ENCODE measurements at places on chromosomes 13 and 19.

GRCh38 chr19:58578012-58578925 is 5.1 kb upstream of the MZF1 start:
- no peak for DNase-seq

DNA sequence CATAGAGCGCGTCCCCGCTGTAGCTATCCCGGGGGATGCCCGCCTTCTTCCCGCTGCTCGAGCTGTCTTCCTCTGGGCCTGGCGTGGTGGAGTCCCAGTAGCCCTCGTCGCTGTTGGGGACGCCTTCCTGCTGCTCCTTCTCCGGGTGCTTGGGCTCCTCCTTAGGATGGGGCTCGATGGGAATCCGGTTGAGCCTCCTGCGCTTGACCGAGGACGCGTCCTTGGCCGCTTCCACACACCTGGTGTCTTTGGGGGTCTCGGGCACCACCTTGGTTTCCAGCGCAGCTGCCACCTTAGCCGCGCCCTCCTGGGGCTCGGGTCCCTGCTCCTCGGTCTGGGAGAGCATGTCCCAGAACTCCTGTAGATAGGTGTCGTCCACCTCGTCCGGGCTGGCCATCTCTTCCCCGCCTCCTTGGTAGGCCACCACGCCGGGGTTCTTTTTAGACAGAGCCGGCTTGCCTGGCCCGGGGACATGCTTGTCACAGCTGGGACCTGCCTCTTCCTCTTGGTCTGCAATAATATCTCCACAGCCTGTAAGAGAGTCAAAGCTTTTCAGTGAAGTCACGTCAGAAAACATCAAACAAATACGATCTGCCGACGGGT is 2.0 kb downstream of the AMER2 start:
- DNase-seq, result no peak

- no peak for DNase-seq
Observed at GRCh38 chr19:38725469-38726283, 18.6 kb downstream of the CAPN12 start.

DNA sequence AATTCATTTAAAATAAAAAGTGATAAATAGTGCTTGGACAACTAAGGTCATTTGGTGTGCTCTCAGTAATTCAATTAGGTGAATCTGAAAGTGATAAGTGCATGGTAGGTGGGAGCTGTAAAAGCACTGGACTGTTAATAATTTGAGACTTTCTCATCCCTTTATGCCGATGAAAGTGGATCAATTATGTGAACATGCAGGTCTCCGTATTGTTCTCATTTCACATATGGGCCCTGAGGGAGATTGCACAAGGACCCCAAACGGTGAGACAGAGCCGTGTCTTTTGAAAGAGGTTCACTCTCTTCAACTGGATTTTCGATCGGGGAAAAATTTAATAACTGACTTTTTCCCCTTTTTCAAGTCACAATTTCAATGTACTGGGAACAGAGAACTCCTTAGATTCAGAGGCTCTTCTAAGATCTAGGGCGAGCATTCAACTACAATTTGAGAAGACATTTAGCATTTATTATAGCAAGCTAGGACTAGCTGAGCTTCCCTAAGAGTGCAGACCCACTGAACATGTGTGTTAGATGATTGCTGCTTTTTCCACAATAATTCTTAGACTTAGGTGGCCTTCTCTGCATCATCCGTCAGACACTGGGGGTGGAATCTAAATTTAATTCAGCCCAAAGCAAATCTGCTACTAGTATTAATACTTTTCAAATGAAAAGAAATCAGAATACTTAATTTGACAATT is 347.6 kb downstream of the OXGR1 start:
- DNase-seq, result no peak

DNA sequence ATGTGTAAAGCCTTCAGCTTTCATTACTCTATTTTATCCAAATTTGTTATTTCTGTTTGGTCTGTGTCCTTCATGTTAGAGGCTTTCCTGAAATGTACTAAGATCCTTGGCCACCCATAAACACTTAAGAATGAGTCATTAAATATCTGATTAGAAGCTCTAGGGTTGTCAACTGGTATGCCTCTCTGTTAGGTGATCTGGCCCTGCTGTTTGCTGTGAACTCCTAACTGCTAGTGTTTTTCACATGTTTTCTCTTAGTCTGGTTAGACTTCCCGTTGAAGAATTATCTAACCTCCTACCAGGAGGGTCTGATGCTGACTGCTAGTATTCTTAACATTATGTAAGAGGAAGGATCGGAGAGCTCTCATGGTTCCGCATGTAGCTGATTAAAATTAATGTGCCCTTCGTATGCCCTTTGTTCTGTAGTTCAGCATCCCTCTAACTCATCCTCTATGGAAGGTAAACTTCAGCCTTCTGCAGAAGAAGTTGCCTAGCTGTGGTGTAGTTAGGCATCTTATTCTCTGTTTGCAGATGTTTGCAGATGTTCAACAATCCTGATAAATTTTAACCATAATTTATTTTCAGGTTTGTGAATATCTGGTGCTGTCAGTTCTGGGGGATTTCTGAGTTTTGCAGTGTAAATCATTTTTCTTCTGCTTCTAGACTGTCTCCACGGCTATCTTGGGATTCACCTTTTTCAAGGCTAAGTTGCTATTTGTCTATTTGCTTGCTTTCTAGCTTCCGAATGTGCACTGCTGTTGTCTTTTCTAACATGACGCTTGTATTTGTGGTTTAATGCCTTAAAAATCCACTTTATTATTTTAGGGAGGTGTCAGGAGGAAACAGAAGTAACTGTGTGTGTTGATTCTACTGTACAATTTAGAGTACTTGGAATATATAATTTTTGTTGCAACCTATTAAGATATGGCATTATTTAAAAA is 207.2 kb upstream of the SPRY2 start:
- DNase-seq, result no peak

- DNase-seq, result no peak
Observed at GRCh38 chr19:45138303-45138751, 22.5 kb downstream of the NKPD1 start.

GRCh38 chr19:16382775-16383543 is 58.3 kb downstream of the KLF2 start:
- peak; percentile 57 for DNase-seq

GRCh38 chr19:2578391-2578890 is 102.5 kb downstream of the GADD45B start:
- no peak for DNase-seq

GRCh38 chr13:98039261-98039660 is 85.8 kb downstream of the IPO5 start:
- DNase-seq, result no peak

DNA sequence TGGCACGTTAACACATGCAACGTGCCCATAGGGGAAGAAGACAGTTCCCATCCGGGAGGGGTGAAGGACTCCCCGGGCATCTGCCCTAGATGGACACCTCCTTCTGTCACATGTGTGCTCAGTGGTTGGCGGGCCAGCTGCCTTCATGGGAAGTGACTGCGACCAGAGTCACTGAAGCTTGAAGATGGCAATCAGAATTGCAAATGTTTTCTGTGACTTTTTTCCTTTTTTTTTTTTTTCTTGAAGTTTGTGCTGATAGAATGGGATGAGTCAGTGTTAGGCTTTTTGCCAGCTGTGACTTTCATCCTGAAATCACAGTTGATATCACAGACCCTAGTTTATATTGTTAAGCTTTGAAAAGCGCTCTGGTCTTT is 109.2 kb upstream of the MCF2L start:
- peak; percentile 39 for DNase-seq

DNA sequence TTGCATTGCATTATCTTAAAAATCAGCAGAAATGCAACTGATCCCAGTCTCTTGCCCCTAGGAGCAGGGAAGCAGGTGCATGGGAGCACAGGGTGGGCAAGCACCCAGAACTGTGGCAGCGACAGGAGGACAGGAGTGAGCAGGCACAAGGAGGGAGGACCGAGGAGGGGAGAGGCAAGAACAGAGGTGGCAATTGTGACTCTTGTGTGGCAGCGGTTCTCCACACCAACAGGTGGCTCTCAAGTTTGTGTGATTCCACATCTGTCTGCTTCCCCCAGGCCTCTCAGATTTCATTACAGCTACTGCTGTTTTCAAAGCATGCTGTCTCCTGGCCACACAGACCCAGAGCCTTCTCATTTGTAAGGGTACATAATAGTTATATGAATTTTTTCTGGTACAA is 108.5 kb downstream of the STK24 start:
- DNase-seq, result no peak

- DNase-seq, result peak; percentile 70
Observed at GRCh38 chr19:23777216-23777615, 18.5 kb upstream of the ZNF681 start.

GRCh38 chr13:51856027-51856736 is 5.6 kb upstream of the CCDC70 start:
- peak; percentile 86 for DNase-seq

GRCh38 chr13:94090773-94091480 is 388.6 kb downstream of the DCT start:
- DNase-seq, result no peak

GRCh38 chr13:98997738-98998641 is 20.1 kb upstream of the DOCK9 start:
- DNase-seq, result peak; percentile 84

- DNase-seq, result no peak
Observed at GRCh38 chr13:38381890-38382289, 32.2 kb downstream of the UFM1 start.

DNA sequence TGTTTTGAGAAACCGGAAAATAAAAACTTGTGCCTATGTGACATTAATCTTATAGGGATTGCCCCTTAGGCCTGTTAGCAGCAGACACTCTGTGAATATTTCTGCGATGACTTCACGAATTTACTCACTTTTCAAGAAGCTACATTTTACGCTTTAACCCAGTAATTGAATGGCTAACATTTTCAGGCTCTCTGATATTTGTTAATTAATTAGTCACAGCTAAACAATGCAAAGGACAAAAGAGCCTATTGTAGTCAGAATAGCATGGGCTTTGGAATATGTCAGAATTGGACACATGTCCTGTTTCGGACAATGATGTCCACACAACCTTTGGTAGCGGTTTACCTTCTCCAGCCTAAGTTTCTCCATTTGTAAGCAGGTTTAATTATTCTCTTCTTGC is 506.6 kb downstream of the EFNB2 start:
- peak; percentile 8 for DNase-seq

- DNase-seq, result no peak
Observed at GRCh38 chr13:91349992-91350911, 2.8 kb downstream of the MIR17HG start.

GRCh38 chr19:50638600-50638999 is 1.1 kb downstream of the SYT3 start:
- no peak for DNase-seq

GRCh38 chr13:41919031-41919740 is 41.7 kb downstream of the VWA8 start:
- DNase-seq, result no peak

- DNase-seq, result no peak
Observed at GRCh38 chr13:100382785-100383184, 205.8 kb downstream of the GGACT start.

GRCh38 chr13:106496072-106496997 is 39.1 kb downstream of the EFNB2 start:
- no peak for DNase-seq

- peak; percentile 5 for DNase-seq
Observed at GRCh38 chr13:99658261-99658991, 157.2 kb downstream of the TM9SF2 start.

GRCh38 chr13:31242916-31243315 is 43.1 kb downstream of the B3GLCT start:
- DNase-seq, result no peak

GRCh38 chr13:27450921-27451471 is 632 bp upstream of the MTIF3 start:
- peak; percentile 84 for DNase-seq

- DNase-seq, result no peak
Observed at GRCh38 chr19:48443731-48444128, 2.1 kb upstream of the GRWD1 start.

- no peak for DNase-seq
Observed at GRCh38 chr19:7088999-7089398, 19.5 kb downstream of the ZNF557 start.

DNA sequence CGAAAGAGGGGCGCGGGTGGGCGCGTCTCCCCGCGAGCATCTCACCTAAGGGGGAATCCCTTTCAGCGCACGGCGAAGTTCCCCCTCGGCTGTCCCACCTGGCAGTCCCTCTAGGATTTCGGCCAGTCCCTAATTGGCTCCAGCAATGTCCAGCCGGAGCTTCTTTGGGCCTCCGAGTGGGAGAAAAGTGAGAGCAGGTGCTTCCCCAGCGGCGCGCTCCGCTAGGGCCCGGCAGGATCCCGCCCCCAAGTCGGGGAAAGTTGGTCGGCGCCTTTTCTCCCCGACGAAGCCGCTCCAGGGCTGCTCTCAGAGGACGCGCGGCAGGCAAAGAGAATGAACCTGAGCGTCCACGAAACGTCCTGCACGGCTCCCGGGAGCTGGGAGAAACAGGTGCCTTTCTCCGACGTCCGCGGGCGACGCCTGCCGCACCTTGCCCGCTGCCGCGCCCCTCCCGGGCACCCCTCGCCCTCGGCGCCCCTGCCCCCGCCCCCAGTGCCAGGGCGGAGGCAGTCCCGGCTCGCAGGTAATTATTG is 366 bp upstream of the KL start:
- no peak for DNase-seq

GRCh38 chr13:40961214-40961613 is 57.9 kb downstream of the ELF1 start:
- DNase-seq, result no peak

DNA sequence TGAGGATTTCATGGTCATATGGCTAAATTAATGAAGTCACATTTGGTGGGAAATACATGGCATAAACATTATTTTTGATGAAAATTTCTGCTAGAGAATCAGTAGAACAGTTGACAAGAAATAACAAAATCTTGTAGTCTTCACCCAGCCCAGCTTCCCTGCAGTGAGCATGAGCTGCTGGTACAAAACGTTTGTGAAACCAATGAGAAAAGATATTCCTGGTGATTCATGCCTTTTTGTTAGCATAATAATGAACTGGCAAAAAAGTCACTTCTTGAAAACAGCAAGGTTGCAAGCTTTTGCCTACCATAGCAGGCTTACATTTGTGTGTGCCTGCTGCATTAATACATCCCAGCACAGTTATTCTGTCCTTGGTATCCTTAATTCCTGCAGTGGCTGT is 475.9 kb upstream of the HTR2A start:
- DNase-seq, result no peak

GRCh38 chr13:23644126-23644419 is 73.9 kb downstream of the TNFRSF19 start:
- no peak for DNase-seq

DNA sequence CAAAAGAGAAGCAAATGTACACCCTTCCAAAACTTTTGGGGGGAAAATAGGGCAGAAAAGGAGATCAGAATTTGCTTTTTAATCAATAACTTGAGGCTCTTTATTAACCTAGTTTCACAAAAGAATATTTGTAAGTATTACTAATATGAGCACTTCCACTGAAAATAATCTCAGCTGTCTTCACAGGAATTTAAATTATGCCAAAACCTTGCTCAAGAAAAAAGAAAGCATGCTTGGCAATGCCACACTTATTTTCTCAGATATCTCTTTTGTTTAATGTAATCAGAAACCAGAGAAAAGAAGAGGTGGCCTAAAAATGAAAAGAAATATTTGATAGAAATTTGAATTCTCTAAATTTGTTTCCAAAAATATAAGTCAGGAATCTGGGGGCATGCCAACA is 234.9 kb upstream of the GPC6 start:
- DNase-seq, result no peak

All from bronchial epithelial cell (primary cell).